ENCODE measurements at places on chromosomes 5 and 9.

DNA sequence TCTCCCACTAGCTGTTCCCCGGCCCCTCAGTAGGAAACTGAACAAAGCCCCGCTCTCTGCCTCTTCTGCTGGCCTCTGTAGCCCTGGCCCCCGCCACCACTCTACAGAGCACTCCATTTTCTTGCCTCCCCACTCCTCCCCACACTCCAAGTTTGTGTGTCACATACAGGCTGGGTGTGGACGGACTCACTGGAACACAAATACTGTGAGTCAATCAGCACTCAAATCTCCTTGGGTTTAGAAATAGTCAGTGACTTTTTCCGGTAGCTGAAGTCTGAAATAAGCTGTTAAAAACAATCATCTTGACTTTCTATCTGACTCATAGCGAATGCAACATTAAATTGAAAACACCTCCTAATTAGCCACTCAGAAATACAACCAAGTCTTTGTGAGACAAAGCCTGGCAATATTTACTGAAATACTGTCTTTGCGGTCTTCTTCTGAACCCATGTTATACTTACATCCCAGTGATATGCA is 122.5 kb downstream of the LHFPL2 start:
- ATAC-seq = peak; percentile 94

DNA sequence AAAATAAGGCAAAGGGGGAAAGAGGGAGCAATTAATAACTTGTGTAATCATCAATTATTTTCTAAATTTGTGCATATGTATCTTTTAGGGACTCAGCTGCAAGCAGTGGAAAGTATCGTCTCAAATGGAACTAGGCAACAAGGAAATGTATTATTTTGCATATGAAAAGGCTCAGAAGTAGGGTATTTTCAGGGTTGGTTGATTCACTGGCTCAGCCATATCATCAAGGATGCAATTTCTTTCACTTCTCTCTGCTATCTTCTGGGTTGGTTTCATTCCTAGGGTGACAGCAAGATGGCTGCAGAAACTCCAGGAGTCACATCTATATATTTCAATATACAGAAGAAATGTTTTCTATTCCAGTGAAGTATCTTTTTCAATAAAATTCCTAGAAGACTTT is 509.8 kb downstream of the DMAC1 start:
- no peak for ATAC-seq

GRCh38 chr9:99433555-99433954 is 211.5 kb downstream of the SEC61B start:
- ATAC-seq = peak; percentile 99

- ATAC-seq = no peak
Measured at GRCh38 chr9:98024702-98025101, 31.8 kb upstream of the NANS start.

DNA sequence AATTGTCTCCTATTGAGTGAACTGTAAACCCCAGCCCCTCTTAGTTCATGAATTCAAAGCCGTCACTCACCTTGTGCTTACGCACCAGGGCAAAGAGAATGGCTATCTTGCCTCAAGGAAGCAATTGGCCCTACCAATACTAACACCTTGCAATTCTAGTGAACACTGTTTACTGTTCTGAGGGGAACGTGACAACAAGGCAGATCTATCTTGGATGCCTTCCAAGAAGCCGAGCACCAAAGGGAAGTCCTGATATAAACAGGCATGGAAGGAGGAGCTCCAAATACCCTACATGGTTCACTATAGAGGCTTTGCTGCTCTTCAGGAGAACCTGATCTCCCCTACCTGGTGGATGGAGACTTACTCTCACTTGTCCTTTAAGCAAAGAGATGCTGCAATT is 1.7 kb upstream of the PLPPR1 start:
- no peak for ATAC-seq

DNA sequence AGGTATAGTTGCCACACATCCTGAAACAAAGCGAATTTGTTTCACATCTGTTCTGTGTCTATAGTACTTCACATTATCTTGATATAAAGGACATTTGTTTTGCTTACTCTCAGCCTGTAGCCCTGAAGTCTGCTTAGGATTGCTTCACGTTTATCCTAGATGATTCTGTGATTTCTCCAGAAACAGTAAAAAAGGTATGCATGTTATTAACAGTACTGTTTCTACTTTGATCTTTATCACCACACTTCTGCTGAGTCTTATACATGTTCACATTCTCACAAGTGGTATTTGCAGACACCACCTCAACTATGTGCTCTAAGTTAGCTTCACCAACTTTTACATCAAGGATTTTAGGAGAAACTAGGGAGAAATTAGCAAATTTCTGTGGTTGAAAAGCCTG is 47.4 kb upstream of the ADAMTS19 start:
- ATAC-seq = no peak

DNA sequence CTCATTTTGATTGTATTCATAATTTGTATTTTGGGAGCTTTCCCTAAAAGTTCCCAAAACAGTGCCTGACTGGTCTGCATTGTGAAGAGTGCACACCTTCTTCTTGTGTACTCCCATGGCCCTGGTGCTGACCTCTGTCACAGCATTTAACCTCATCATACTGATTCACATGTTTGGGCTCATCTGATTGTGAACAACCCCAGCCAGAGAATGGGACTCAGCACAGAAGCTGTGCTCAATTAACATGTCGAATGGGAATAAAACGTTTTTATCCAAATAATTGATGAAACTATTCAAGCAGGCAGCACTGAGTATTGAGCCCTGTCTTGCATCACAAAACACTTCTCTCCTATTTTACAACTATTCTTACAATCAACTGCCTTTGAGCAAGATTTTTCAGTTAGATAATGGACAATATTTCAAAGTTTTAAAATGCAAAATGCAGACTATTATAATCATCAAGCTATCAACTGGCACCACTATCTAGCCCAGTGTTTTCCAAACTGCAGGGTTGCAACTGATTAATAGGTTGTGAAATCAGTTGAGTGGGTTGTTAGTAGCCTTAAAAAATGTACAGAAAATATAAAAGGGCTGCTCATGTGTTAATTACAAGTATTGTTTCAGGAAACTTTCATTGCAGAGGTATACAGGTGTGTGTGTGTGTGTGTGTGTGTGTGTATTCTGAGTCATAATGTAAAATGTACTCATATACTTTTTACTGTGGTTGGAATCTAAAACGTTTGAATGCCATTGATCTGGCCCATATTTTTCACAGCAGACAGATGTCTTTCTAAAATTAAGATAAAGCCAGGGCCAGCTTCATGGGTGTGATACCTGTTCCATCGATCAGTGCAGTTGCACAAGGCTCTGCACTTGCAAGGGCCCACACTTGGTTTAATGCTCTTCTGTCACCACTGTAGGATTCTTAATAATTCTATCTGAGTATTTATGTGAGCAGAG is 190.5 kb downstream of the PIK3R1 start:
- ATAC-seq = peak; percentile 34

GRCh38 chr9:79694676-79695400 is 123.1 kb downstream of the TLE4 start:
- peak; percentile 24 for ATAC-seq

- no peak for ATAC-seq
Measured at GRCh38 chr9:18684593-18685317, 210.8 kb downstream of the ADAMTSL1 start.

DNA sequence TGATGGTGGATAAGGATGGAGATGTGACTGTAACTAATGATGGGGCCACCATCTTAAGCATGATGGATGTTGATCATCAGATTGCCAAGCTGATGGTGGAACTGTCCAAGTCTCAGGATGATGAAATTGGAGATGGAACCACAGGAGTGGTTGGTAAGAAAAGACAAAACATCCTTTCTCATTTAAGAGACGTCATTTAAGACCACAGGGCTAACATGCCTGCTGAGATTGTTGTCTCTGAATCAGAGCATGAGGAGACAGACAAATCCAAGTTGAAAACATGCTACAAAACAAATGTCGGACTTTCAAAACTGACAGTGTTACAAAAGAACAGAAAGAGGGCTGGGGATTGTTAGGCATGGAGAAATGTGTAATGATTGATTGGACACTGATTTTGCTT is 4.6 kb downstream of the CCT5 start:
- ATAC-seq = no peak

- ATAC-seq = no peak
Measured at GRCh38 chr9:131836021-131836420, 96.1 kb upstream of the RAPGEF1 start.

- ATAC-seq = no peak
Measured at GRCh38 chr9:78839252-78839651, 542.3 kb downstream of the PSAT1 start.

GRCh38 chr5:126746290-126746689 is 30.6 kb upstream of the LMNB1 start:
- no peak for ATAC-seq

- no peak for ATAC-seq
Measured at GRCh38 chr5:153791339-153791738, 247.4 kb downstream of the FAM114A2 start.

DNA sequence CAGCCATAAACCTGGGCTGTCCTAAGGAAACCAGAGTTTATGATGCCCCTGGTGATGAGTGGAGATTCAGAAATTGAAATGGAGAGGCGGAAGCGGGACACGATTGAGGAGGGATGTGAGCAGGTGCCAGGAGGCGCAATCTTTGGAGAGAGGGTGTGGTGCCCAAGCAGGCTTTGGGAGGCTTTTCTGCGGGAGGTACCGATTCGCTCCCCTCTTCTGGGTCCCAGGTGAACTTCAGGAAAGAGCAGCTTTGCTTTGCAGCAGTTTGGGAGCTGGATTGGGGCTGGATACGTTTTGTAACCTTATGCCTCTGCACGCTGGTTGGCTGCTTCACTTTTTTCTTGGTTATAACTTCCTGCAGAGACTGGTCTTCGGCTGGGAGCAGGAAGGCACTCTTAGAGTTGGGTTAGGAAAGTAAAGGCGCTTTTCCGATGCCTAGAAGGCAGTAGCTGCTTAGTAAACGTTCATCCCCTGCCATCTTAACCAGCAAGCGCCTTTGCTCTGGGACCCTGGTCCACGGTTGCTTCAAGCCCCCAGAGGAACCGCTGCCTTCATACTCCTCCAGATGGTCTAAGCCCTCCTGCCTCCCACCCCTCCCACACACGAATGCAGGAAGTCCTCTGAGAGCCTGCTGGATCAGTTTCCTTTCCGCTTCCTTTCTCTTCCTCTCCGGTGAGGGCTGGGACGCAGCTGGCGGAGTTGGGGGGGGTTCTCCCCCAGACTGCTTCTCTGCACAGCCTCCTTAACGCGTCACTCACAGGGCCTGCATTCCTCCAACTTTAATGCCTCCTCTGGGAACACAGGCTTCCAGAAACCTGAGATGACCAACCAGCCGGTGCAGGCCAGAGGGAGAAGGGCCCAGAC is 15.2 kb upstream of the NEK6 start:
- ATAC-seq = peak; percentile 11

DNA sequence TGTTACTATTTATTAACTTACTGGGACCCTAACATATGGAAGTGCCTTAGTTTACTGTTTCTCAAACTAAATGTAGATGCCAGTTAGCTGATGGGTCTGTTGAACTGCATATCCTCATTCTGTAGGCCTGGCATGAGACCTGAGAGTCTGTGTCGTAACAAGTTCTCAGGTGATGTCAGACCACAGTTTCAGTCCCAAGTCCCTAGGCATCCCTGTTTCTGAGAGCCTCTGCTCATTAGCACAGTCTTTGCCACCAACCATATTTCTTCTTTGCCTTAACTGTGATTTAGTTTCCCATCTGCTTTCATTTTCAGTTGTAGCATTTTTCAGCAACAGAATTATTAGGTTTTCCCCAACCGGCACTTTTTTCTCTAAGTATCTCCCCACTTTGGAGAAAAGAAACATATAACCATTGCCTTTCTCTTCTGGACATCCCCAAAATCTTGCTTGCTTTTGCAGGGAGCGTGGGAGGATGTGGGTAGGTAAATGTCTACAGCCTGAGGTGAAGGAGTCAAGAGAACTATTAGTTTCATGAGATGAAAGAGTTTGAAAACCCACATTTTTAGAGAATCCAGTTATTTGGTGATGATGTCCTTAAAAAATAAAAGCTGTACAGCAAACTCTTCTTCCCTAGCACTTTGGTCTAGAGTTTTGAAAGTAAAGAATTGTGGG is 74.6 kb downstream of the NUDT12 start:
- ATAC-seq = no peak

GRCh38 chr9:80492221-80492620 is 920.5 kb downstream of the TLE4 start:
- no peak for ATAC-seq

DNA sequence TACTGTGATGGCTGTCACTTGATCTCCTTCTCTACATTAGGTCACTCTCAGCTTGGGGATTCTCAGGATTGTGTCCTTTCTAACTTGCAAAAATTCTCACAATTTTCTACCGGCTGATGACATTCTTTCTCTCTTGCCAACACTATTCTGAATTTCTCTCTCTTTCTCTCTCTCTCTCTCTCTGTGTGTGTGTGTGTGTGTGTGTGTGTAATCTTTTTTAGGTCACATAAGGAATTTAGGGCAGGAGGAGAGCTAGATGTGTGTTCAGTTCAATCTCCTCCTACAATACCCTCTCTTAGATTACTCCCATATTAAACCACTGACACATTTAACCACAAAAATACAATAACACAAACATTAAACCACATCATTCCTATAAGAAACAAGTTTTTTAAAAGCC is 242.3 kb upstream of the NREP start:
- no peak for ATAC-seq

DNA sequence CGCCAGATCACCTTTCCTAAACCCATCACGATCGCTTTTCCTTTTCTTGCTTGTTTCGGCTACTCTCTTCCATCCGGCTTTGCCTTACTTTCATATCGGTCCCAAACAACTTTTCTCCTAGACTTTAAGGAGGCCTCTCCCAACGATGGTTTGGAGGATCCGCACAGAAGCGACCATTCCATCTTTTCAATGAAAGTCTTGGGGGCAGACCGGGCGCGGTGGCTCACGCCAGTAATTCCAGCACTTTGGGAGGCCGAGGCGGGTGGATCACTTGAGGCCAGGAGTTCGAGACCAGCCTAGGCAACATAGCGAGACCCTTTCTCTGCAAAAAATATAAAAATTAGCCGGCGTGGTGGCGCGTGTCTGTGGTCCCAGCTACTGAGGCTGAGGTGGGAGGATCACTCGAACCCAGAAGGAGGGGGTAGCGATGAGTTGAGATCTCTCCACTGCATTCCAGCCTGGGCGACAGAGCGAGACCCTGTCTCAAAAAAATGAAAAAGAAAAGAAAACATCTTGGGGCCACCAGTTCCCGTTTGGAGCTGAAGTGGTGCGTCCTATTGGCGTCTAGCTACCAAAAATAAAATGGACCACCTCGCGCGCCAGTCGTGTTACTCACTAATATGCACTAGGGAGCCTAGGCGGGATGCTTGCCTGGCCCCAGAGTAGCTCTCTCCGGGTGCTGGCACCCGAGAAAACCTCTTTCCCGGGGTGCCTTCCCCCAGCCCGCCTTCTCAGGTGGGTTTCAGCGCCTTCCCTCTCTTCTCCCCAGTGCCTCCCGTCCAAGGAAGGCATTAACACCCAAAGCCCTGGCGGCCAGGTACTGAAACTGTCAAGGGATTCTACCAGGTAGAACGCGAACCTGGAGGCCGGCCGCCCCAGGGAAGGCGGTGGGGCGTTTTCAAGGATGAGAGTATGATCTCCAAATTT is 800 bp upstream of the AP3B1 start:
- peak; percentile 36 for ATAC-seq

- no peak for ATAC-seq
Measured at GRCh38 chr9:124213396-124213795, 44.4 kb upstream of the NEK6 start.
